ENCODE measurements at places on chromosomes 1 and 21.

- no peak for DNase-seq
These were observed 3.6 kb downstream of the PAQR7 start for GRCh38 chr1:25871704-25872494.

DNA sequence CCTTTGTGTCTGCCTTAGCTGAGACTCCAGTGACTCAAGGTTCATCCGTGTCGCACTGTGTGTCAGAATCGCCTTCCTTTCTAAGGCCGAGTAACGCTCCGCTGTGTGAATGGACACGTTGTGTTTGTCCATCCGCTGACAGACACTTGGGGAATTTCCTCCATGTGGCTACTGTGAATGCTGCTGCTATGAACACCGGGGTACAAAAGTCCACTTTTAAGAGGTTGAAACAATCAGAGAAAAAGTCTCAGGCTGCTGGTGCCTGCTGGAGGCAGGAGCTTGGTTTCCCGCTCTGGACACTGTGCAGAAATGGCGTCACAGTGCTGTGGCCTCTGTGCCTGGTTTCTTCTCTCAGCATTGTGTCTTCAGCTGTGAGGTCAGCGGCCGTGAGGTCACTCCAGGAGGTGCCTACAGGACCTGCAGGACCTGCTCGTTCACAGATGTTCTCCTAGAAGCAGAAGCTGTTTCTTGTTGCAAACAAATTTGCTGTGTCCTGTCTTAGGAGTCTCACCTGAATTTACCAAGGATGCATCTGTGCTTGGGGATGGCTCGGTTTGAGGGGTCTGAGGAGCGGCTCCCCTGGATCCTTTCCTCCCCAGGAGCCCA is 34.2 kb downstream of the KRTAP10-1 start:
- DNase-seq: no peak

DNA sequence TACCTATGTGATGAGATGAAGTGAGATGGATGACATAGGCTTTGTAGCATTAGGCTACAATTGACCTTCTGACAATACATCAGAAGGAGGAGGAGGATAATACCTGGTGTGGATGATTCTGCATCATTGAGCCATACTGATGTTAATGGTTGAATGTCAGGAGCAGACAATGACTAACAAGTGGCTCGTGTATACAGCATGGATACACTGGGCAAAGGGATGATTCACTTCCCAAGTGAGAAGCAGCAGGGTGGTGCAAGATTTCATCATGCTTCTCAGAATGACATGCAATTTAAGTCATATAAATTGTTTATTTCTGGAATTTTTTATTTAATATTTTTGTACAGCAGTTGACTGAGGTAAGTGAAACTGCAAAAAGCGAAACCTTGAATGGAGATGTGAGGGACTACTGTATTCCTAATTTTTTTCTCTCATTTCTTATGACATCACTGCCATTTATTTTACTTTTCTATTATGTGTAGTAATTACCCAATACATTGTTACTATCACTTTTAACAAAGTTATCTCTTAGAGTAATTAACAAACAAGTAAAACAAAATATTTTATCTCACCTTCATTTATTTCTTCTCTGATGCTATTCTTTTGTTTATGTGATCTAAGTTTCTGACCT is 34.4 kb upstream of the COP1 start:
- DNase-seq: peak; percentile 51

- DNase-seq: peak; percentile 33
These were observed 63.4 kb downstream of the KCNAB2 start for GRCh38 chr1:6108937-6109614.

GRCh38 chr1:24901791-24902470 is 28.1 kb downstream of the RUNX3 start:
- DNase-seq: no peak

- no peak for DNase-seq
These were observed 10.8 kb downstream of the GRHL3 start for GRCh38 chr1:24329797-24330543.

DNA sequence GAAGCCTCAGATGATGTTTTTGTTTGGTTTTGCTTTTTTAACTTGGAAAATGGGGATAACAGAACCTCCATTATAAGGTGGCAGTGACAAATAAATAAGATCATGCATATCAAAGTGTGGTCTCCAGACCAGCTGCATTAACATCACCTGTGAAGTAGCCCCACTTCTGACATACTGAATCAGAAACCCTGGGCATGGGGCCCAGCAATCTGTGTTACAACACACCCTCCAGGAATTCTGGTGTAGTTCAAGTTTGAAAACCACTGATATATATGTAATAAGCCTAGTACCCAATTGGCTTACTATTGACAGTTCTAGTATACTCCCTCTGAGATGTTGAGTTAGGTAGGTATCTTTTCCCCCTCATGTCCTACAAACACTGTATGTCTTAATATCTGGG is 24.1 kb upstream of the RNF19B start:
- no peak for DNase-seq

DNA sequence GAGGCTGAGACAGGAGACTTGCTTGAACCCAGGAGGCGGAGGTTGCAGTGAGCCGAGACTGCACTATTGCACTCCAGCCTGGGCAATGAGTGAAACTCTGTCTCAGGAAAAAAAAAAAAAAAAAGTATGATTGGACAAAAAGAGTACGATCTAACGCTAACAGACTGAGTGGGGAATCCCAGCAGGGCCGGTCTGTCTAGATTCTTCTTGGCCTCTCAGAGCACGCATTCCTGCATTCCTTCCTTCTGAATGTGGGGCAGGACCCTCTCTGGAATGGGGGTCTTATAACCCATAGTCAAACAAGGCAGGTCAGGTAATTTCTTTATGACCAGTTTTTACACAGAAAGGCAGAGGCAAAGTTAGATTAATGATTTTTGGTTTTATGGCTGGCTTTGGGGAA is 92.0 kb upstream of the PPM1J start:
- no peak for DNase-seq

GRCh38 chr1:211650904-211651303 is 24.5 kb downstream of the NEK2 start:
- no peak for DNase-seq

- peak; percentile 30 for DNase-seq
These were observed 73.8 kb downstream of the MTR start for GRCh38 chr1:236868625-236869467.

DNA sequence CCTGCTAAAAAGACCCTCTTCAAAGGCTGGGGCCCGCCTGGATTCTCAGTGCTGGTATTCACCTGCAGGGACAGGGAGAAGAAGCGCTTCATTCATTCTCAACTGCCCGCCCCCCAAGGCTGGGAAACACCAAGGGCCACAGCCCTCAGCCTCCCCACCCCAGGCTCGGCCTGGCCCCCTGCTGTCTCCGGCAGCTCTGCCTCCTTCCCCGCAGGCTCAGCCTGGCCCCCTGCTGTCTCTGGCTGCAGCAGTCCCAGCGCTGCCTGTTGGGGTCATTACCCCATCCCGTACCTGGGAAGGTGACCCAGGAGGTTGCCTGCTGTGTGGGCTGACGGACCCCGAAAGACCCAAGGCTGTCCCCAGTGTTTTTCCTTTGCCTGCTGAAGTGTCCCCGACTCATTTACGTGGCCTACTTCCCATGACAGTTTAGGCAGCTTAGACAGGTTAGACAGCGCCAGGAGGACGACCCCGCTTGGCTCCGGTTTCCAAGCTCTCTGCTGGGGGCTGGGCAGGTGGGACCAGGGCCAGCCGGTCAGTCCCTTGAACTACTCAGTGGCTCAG is 22.9 kb upstream of the CLSTN1 start:
- DNase-seq: no peak

DNA sequence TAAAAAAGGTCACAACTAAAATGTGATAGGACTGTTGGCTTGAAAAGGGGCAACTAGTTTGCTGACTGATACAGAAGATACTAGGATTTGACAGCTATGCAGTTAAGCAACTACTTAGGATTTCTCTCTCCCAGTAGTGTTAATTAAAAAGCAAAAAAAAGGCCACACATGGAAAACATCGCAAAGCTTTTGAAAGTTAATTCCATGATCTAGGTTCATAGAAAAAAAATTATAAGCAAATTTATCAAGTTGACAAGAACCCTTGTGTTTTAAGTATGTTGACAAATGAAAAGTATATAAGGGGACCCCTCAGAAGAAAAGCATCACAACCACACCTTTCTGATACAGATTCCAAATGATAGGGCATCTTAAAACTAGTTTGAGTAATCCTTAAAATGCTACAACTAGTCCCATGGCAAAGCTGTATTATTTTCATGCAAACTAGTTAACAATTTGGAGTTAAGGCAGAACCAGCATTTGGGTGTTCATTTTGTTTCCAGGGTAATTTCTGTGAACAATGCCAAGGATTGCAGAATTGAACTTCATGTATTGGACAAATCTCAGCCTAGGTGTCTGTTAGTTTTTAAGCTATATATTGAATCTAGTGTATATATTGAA is 4.1 kb downstream of the PNRC2 start:
- no peak for DNase-seq

DNA sequence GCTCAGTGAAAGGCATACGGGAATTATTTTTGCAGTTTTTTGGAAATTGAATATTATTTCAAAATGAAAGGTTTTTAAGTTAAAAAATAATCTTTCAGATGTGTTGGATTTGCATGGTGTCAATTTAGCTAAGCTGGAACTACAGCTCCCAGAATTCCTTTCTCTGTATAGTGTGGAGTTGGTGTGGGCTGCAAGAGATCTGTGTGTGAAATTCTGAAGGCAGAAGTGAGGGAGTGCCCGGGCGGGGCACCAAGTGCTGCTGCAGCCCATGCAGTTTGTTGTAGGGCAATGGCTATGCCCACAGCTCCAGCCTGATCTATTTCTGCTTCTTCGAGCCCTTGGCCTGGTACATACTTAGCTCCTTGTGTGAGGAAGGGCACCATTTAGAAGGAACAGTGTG is 60.5 kb upstream of the CSF1 start:
- DNase-seq: no peak

GRCh38 chr1:93690921-93691789 is 9.5 kb upstream of the BCAR3 start:
- no peak for DNase-seq

- no peak for DNase-seq
These were observed 27.8 kb downstream of the H6PD start for GRCh38 chr1:9262096-9262986.

DNA sequence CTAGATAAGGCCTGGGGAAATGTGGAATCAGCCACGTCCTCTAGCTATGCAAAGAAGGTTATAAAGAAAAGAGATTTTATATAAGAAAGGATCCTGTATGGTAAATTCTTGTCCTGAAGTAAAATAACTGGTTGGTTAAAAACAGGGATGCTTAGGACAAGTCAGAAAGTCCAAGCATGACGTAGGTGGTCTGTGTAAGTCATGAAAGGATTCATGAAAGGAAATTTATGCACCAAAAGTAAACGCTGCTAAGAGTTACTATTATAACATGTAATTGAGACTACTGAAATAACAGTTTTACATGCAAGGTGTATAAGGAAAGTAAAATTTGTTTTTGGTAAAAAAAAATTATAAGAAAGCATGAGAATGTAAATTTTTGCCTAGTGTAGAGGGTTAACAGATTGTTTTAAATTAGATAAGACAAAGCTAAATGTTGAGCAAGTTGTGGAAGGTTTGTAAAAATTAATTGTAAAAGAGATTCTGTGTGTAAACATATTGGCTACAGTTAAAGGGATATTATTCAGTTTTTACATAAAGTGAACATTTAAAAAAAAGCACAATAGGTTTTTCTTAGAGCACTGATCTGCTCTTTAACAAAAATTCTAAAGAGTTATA is 43.9 kb downstream of the PIGK start:
- DNase-seq: peak; percentile 10

GRCh38 chr1:18924221-18924691 is 21.9 kb upstream of the ALDH4A1 start:
- DNase-seq: no peak

DNA sequence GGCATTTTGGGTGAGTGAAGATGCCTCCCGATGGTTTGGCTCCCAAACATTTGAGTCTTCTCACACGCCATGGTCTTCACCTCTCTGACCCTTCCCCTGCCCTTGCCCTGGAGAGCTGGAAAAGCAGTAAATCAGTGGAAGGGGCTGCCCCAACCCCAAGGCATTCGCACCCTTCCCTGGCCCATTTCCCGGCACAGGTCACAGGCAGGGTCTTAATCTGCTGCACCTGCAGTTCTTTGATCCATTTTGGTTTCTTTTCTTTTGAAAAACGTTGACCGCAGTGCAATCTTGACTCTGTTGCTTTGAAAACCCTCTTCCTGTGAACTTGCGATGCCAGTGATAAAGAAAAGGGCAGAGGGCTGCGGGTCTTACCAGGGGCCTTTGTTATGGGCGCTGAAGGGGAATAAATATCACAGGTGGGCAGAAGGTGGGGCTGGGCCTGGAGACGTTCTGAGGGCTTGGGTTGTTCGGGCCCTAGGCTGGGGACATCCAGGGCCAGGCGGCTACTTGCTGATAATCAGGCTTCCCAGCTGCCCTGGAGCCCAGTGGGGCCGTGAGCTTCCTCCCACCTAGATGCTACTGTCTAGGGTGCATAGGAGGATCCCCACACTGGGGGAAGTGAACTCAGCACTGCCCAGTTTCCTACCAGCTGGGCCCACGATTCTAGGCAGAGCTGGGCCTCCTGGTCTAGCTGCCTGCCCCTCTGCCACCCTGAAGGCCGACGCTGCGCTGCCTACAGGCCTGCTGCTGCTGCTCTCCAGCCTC is 38.6 kb upstream of the EPS8L3 start:
- DNase-seq: no peak

DNA sequence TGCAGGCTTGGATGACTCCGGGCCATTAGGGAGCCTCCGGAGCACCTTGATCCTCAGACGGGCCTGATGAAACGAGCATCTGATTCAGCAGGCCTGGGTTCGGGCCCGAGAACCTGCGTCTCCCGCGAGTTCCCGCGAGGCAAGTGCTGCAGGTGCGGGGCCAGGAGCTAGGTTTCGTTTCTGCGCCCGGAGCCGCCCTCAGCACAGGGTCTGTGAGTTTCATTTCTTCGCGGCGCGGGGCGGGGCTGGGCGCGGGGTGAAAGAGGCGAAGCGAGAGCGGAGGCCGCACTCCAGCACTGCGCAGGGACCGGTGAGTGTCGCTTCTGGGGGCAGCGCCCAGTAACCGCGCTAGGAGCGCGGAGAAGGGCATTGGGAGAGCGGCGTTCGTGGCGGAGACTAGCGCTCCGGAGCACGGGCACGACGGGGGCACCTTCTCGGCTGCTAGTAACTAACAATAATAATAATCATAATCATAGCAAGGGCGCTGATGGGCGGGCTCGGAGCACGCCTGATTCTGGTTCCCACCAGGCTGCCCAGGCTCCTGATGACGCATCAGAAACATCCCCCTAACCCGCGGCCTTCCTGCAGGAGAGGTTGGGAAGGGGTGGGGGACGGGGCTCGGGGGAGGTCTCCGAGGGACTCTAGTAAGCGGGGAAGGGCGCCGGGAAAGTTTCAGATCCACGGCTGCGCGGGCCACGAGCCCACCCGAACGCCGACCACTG is at the start of gene MX1:
MX1 (plus strand) TSS at position 286 of the 722 bp plus-strand sequence. CDS start 5,832 bp downstream, outside the sequence.
- no peak for DNase-seq

GRCh38 chr1:5385096-5385799 is 607.0 kb downstream of the NPHP4 start:
- no peak for DNase-seq

GRCh38 chr21:27333096-27333495 is 366.2 kb upstream of the ADAMTS5 start:
- DNase-seq: no peak

GRCh38 chr21:36249576-36250422 is 70.2 kb upstream of the MORC3 start:
- no peak for DNase-seq

- DNase-seq: peak; percentile 7
These were observed 84.0 kb downstream of the PHTF1 start for GRCh38 chr1:113675302-113675701.
